ENCODE measurements at places on chromosomes 12 and 14.

DNA sequence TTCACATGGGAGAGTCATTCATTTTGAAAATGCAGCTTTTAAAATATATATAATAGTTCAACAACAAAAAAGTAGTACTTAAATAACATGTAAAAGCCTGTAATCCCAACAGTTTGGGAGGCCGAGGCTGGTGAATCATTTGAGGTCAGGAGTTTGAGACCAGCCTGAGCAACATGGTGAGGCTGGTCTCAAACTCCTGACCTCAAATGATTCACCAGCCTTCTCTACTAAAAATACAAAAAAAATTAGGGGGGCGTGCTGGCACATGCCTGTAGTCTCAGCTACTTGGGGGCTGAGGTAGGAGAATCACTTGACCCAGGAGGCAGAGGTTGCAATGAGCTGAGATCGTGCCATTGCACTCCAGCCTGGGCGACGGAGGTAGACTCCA lies 256.3 kb upstream of the RGS6 start:
- no peak for DNase-seq

DNA sequence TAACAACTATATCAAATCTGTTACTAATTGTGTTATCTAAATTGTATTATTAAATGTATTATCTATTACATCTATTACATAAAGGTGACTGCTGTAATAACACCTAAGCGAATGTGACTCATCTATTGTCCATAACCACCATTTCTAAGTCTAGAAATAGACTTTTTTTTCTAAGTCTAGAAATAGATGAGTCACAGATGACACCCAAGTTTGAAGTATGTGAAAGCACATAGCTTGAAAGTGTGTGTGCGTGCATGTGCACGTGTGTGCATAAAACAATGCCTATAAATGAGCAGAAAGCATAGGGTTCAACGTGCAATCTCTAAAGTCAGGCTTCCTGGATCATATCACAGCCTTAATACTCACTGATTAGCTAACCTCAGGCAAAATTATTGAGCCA lies 451.3 kb upstream of the USP15 start:
- DNase-seq: no peak

DNA sequence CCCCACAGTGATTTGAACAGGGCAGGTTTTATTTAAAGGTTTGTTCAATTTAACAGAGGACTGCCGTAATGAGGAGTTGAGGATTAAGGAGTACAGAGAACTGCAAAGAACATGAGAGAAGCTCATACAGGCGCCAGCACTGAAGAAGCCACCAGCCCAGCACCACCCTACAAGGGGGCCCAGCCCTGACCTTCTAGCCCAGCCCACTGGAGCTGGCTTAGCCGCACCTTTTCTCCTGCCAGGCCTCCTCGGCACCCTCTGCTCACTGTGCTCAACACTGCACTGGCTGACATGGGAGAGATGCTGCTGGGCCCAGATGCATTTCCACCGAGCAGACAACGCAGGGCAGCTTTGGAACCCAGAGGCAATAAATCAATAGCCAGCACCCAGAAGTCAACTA lies 36.5 kb upstream of the SFSWAP start:
- DNase-seq: no peak

DNA sequence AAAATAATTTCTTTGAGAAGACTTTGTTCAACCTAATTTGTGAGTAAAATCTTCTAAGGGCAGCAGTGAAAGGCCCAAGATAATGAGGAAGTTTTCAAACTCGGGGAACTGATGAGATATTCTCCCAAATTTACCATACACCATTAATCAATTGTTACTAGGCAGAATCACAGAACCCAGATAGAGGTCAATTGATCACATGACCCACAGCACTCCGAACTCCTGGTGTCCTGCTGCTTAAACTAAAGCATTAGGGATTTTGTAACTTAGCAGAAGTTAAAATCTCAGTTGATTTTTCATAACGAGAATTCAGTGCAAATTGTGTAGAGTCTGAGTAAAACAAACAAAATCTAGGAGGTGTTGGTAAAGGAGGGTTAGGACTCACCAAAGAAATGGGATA lies 207.8 kb downstream of the C12orf42 start:
- DNase-seq: no peak

DNA sequence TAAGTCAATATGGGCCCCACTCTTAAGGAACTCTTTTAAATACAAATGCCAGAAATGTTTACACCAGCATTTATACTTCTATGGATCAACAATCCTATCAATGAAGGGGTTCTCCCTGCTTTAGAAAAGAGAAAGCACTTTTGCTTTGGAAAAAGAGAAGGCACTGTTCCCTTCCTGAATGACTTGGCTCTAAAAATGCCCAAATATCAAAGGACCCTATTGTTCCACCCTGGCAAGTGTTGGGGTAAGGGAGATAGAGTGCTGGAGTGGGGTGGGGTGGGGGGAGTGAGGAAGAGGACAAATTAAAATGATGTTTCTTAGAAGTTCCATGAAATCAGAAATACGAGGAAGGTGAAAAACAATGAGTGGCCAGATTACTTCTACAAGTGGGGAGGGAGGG lies 131.6 kb upstream of the GRIN2B start:
- no peak for DNase-seq

DNA sequence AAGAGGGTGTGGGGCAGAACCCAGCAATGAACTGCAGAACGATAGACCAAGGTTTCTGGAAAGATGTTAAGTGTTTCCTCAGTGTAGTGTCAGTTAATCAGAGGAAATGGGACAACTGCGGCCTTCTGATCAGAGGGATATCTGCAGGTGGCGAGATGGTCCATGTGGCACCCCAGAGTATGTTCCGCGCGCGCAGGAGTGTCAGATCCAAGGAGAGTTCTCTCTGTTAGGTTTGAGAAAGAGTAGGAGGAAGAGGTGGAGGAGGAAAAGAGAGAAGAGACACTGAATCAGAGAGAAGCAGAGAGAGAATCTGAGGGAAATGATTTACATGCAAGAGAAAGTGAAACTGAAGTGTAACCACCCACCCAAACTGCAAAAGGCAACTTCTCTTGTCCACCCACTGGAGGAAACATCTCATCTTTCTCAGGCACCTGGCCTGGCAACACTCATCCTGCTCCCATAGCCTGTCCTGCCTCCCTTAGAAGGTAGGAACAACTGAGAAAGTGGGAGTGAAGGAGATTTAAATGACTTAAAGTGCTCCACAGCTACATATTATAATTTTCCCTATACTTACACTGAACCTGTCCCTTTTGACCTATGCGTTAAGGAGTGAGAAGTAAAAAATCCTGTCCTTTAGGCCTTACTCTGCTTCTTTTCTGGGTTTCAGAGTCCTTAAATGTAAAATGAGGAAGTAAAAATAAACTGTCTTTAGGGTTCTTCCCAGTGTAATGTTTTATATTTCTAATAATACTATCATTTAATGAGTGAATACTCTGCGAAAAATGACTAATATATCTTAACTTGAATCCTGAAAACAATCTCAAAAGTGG lies 6.8 kb upstream of the TESPA1 start:
- no peak for DNase-seq

- no peak for DNase-seq
Measured at GRCh38 chr12:45232756-45233372, 17.0 kb downstream of the ANO6 start.

DNA sequence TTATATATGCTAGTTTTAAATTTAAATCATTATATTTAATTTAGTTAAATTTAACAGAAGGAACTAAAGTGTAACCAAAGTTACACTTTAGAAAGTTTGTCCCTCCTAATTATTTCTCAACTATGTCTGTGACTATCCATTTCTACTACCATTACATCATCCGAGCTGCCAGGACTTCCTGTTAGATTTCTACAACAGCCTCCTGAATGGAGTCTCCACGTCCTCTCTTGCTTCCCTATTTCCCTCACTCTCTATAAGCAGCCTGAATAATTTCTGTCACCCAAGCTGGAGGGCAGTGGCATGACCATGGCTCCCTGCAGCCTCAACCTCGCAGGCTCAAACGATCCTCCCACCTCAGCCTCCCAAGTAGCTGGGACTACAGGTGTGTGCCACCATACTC lies 84.1 kb downstream of the TTC7B start:
- no peak for DNase-seq

- peak; percentile 69 for DNase-seq
Measured at GRCh38 chr14:99756796-99757195, 36.4 kb upstream of the EML1 start.

- no peak for DNase-seq
Measured at GRCh38 chr14:90603841-90604240, 207.0 kb downstream of the CALM1 start.

DNA sequence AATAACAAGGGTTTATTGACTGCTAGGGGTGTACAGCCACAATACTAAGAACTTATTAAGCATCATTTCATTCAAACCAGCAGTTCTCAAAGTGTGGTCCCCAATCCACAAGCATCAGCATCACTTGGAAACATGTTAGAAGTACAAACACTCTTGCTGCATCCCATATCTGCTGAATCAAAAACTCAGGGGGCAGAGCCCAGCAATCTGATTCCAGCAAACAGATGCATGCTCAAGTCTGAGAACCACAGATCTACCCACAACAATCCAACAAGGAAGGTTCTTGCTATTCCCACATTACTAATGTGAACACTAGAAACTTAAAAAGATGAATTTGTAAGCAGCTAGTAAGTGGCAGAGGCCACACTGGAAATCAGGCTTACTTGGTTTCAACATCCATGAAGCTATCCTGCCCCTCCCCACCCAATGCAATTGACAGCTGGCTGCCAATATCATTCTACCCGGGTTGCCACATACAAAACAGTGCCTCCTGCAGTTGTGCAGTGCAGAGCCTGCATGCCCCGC lies 6.2 kb downstream of the KRT77 start:
- DNase-seq: no peak

DNA sequence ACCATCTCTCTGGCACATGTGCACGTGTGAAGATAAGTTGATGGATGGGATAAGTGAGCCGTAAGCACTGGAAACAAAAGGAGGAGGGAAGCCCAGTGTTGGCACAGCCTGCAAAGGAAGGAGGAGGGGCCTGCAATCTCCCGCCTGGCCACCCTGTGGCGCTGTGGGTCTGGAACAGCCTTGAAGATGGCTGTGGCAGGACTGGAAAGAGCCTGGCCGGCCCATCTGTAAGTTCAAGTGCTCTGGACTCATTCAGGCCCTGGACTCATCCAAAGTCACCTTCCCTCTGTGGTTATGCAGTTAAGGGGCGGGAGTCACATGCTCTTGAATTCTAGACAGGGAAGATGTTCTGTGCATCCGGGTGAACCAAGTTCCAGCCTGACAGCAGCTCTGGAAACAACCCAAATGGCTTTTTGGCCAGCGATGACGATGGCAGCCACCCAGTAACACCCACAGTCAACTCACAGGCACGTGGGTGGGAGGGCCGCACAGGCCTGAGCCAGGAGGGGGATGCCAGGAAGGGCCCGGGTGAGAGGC lies 50.4 kb downstream of the CHGA start:
- DNase-seq: peak; percentile 87

DNA sequence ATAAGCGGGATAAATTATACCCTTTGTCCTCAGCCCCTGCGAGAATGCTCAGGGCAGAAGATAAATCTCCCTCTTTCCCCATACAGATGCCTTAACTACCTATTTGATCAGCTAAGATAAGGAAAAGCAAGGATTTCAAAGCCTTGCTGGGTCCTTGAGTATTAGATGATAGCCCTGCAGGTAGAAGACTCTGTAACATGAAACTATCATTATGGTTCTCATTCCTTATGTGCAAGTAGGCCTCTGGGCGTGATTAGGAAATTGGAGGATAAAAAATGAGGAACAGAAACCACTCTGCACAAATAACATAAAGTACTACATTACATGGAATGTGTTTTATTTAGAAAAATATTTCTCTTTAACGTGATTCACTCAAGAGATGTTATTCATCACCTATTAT lies 14.5 kb upstream of the WDR89 start:
- no peak for DNase-seq

GRCh38 chr14:89941830-89942377 lies 12.6 kb downstream of the EFCAB11 start:
- DNase-seq: no peak

- DNase-seq: no peak
Measured at GRCh38 chr14:38524636-38525509, 269.0 kb upstream of the CLEC14A start.

GRCh38 chr12:45331552-45331951 lies 115.7 kb downstream of the ANO6 start:
- DNase-seq: no peak

DNA sequence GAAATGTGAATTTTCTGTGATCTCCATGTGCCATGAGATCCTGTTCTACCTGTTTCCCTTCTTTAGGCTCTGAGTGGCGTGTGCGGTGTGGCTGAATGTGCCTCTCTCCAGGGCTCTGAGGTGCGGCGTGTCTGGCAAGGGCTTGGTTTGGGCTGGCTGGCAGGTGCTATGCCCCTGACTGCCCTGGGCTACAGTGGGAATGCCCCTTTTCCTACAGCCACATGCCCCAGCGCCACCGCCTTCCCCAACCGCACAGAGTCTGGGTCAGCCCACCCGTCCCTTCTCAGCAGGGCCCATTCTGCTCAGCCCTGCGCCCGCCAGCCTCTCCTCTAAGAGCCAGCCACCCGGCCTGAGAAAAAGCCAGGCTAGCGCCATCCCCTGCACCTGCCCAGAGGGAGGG lies 24.7 kb downstream of the BTBD6 start:
- no peak for DNase-seq

GRCh38 chr14:84826294-84826693 lies 703.6 kb upstream of the FLRT2 start:
- no peak for DNase-seq

- no peak for DNase-seq
Measured at GRCh38 chr14:54617467-54617866, 50.5 kb downstream of the SAMD4A start.

GRCh38 chr12:124149287-124149686 lies 145.6 kb upstream of the RFLNA start:
- no peak for DNase-seq

DNA sequence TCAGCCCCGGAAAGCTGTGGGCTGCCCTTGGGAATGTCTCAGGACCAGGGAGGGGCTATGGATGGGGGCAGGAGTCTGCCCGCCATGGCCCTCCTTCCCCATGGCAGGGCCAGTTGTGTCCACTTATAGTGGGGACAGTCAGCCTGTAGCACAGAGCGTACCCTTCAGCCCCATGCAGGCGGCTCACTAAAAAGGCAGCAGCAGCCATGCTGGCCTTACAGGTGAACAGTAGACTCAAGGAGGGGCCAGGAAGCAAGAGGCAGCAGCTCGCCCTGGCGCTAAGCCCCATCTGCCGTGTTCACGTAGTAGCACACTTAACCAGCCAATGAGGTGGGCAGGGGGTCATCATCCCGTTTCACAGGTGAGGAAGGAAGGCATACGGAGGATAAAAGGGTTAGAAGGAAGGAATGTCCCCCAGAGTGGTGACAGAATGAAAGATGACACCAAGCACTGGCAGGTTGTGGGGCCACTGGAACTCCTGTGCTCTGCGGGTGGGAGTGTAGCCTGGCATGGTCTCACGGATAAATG lies 52.7 kb downstream of the FAM222A start:
- no peak for DNase-seq

Data from Right ventricle myocardium inferior (tissue), 1 donor.